Immature natural killer cell (primary cell): ENCODE measurements at places on chromosomes 4 and X.

GRCh38 chr4:72970756-72971155, 98.8 kb downstream of the COX18 start:
- H3K27ac ChIP-seq: no peak overlapping the region
- DNase-seq: no peak
- no peaks in the 10 kb centered on the region for H3K36me3 ChIP-seq
- peaks cover 3% of the 10 kb centered on the region for H3K27me3 ChIP-seq
- H3K4me3 ChIP-seq: no peak overlapping the region

- DNase-seq: no peak
- H3K36me3 ChIP-seq: peaks cover 13% of the 10 kb centered on the region
- no peak overlapping the region for H3K27ac ChIP-seq
- H3K4me3 ChIP-seq: no peak overlapping the region
- no peaks in the 10 kb centered on the region for H3K27me3 ChIP-seq
These were observed 175.4 kb downstream of the TBCK start for GRCh38 chr4:106140601-106141000.

GRCh38 chr4:128847082-128847724, 37.7 kb downstream of the JADE1 start:
- peaks cover 11% of the 10 kb centered on the region for H3K4me1 ChIP-seq
- peaks cover 31% of the 10 kb centered on the region for H3K36me3 ChIP-seq
- H3K4me3 ChIP-seq: no peak overlapping the region
- no peaks in the 10 kb centered on the region for H3K27me3 ChIP-seq

DNA sequence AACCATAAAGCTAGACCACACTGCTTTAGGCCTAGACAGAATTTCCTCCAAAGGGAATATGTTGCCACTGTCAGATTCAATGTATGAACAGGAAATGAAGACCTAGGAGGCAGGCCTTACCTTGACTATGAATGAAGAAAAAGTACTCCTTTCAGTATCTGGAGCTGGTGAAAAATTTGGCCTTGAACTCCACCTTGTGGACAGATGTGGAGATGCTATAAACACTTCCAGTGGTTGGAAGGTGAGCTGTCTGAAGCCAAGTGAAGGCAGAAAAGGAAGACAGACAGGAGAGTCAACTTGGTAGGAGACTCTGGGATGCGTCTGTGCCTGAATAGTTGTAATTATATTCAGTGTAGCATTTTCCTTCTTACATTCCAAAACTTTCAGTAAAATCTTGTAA, 17.2 kb downstream of the SPIN3 start:
- H3K27ac ChIP-seq: no peak overlapping the region
- peak; percentile 47 for DNase-seq
- no peak overlapping the region for H3K4me3 ChIP-seq
- H3K4me1 ChIP-seq: no peaks in the 10 kb centered on the region
- H3K27me3 ChIP-seq: peaks cover 5% of the 10 kb centered on the region
- no peaks in the 10 kb centered on the region for H3K36me3 ChIP-seq

DNA sequence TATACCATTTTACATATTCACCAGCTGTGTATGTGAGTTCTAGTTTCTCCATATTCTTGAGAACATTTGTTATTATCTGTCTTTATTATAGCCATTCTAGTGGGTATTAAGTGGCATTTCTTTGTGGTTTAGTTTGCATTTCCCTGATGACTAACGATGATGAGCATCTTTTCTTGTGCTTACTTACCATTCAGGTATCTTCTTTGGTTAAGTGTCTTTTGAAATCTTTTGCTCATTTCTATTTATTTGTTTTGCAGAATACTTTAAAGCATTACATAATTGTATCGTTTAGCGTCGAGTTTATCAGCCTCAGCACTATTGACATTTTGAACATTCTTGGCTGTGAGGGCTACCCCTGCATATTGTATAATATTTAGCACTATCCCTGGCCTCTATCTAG, 85.4 kb downstream of the FRMPD4 start:
- DNase-seq: no peak
- no peaks in the 10 kb centered on the region for H3K27me3 ChIP-seq
- no peak overlapping the region for H3K27ac ChIP-seq
- H3K36me3 ChIP-seq: no peaks in the 10 kb centered on the region
- H3K4me3 ChIP-seq: no peak overlapping the region

DNA sequence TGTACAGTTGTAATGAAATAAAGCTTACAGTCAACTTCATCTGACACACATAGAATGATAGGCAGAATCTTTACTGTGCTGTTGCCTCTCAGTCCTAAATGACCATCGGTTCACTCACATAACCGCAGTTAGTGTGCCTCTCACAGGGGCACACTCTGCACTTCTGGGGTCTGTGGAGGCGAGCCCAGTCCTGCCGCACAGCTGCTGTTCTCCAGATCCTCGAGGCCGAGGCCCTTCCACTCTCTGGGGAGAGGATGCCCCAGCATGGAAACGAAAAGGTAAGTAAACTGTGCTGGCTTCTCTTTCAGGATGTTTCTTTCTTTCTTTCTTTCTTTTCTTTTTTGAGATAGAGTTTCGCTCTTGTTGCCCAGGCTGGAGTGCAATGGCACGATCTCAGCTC, 88.0 kb downstream of the DCTD start:
- no peaks in the 10 kb centered on the region for H3K36me3 ChIP-seq
- no peak overlapping the region for H3K4me3 ChIP-seq
- no peak overlapping the region for H3K27ac ChIP-seq
- no peak for DNase-seq

- no peaks in the 10 kb centered on the region for H3K4me1 ChIP-seq
- no peaks in the 10 kb centered on the region for H3K36me3 ChIP-seq
- H3K27ac ChIP-seq: no peak overlapping the region
- no peak for DNase-seq
These were observed 47.1 kb downstream of the FAM13A start for GRCh38 chr4:89009761-89010369.

GRCh38 chrX:130974323-130974722, 71.3 kb upstream of the ENOX2 start:
- DNase-seq: no peak
- no peaks in the 10 kb centered on the region for H3K4me1 ChIP-seq
- no peak overlapping the region for H3K27ac ChIP-seq
- H3K4me3 ChIP-seq: no peak overlapping the region

DNA sequence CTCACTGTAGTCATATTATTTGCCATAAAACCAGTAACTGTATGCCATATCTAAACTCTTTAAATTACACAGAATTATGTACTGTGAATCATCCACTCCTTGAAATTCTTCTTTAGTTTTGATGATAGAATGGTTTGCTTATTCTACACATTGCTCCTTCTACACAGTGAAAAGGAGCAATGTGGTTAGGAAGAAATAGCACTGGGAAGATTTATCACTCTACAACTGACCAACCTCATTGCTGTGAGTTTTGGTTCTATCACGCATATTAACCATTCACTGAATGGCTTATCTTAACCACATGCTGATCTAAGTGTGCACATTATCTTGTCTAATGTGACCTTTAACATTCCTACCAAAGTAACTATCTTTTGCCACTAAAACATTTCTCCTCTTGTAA, 415.7 kb upstream of the NDST4 start:
- no peaks in the 10 kb centered on the region for H3K27me3 ChIP-seq
- no peaks in the 10 kb centered on the region for H3K36me3 ChIP-seq
- H3K27ac ChIP-seq: no peak overlapping the region
- no peak for DNase-seq

- H3K4me3 ChIP-seq: no peak overlapping the region
- no peaks in the 10 kb centered on the region for H3K36me3 ChIP-seq
- DNase-seq: no peak
- H3K27me3 ChIP-seq: peaks cover 2% of the 10 kb centered on the region
These were observed 1005.5 kb upstream of the INTU start for GRCh38 chr4:126627255-126627654.

GRCh38 chrX:71994601-71995000, 84.0 kb downstream of the NHSL2 start:
- H3K36me3 ChIP-seq: no peaks in the 10 kb centered on the region
- peaks cover 46% of the 10 kb centered on the region for H3K4me1 ChIP-seq
- peak overlapping the region; percentile 73 for H3K27ac ChIP-seq
- peak; percentile 40 for DNase-seq

DNA sequence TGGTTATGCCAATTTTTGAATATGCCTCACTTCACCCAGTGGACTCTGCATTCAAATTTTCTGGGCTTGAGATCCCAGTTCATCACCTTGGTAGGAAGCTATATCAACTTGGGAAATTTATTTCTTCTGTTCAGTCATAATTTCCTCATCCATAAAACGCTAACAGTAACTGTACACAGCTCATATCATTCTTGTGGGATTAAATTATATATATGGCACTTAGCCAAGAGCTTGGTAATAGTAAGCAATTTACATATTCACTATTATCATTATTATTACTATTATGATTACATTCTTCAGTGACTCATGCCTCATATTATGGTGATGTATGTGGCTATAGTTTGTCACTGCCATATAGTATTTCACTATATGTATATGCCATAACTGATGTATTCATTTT, 177.6 kb downstream of the CPE start:
- no peak overlapping the region for H3K4me3 ChIP-seq
- H3K27ac ChIP-seq: no peak overlapping the region
- no peaks in the 10 kb centered on the region for H3K36me3 ChIP-seq
